ENCODE measurements at places on chromosomes 4 and X. TPM values are rescaled to one million over a fixed set of nuclear protein-coding genes. Genes with fewer than 3 reads are reported as not detected.
A peak's percentile ranks its signal among the peaks of the same experiment; 100 is the strongest.

GRCh38 chr4:35511851-35512250 lies 732.5 kb downstream of the ARAP2 start:
- no peak for DNase-seq
- H3K4me3 ChIP-seq: no peak overlapping the region
- no peak overlapping the region for H3K27ac ChIP-seq
- no peaks in the 10 kb centered on the region for H3K4me1 ChIP-seq
- no peaks in the 10 kb centered on the region for H3K27me3 ChIP-seq
- no peaks in the 10 kb centered on the region for H3K36me3 ChIP-seq

The SLC25A53 gene
- total RNA-seq: 14.7 TPM

The NUDT10 gene
- total RNA-seq: 8.0 TPM

DNA sequence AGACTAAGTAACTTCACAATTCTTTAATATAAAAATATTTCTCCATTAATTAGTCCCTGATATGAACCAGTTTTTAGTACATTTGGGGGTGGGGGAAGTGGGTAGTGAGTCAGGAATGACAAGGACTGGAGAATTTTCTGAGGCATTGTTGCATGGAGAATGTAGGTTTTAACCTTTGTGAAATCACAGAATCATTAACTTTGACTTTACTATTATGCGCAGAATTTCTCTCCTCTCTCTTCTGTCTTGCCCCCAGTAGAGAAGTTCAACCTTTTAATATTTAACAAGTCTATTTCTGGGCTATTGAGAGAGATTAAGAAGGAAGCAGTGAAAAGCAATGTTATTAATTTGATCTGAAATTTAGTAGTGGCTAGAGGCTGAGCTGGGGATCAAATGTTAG lies 597.0 kb downstream of the PCDH18 start:
- no peaks in the 10 kb centered on the region for H3K4me1 ChIP-seq
- H3K27ac ChIP-seq: no peak overlapping the region
- H3K36me3 ChIP-seq: no peaks in the 10 kb centered on the region
- H3K27me3 ChIP-seq: no peaks in the 10 kb centered on the region
- no peak overlapping the region for H3K4me3 ChIP-seq

DNA sequence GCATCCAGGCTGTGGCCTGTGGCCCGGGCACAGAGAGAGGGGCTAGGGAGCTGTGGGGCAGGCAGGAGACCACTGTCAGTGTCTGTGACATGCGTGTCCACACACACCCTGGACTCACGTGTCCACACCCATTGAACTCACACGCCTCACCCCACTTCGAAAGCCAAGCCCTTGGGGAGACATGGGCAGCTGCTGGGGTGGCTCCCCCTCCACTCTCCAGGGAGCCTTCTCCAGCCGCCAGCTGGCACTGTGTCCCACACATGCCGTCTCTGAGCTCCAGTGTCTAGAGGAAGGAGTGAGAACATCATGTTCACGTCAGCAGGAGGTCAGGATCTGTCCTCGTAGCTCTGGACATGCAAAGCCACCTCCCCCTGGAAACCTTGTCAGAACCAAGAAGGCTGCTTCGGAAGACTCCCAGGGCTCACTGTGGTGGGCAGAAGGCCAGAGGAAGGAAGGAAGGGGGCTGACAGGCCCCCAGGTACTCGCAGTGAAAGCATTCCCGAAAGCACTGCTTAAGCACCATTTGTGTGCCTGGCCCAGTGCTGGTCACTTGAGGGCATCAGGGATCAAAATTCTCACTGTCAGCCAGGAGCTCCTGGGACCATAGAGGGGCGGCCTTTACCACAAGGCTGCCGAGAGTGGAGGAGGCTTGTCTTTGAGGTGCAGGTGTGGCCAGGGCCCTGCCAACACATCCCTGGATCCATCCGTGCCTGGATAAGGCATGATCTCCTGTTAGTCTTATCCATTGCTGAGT lies 61.4 kb downstream of the HTRA3 start:
- no peaks in the 10 kb centered on the region for H3K27me3 ChIP-seq
- H3K4me3 ChIP-seq: no peak overlapping the region
- peak; percentile 81 for DNase-seq
- H3K36me3 ChIP-seq: no peaks in the 10 kb centered on the region
- H3K4me1 ChIP-seq: peaks cover 12% of the 10 kb centered on the region

DNA sequence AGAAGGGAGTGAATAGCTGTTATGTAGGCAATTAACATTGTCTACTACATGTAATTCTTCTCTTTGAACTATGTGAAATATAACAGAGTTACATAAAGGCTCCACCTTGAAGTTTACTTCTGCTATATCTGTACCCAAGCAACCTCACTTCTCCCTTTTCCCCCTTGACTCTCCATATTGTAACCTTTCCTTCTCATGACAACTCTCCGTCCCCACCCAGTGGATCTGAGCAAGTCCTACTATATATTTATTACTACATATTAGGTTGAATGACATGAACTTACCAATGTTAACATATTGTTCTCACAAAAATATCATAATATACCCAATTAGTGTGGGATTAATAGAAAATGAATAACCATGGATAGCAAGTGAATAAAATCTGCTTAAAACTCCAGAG lies 93.2 kb upstream of the ATP8A1 start:
- H3K27me3 ChIP-seq: no peaks in the 10 kb centered on the region
- H3K27ac ChIP-seq: no peak overlapping the region
- no peaks in the 10 kb centered on the region for H3K4me1 ChIP-seq
- no peak overlapping the region for H3K4me3 ChIP-seq
- no peak for DNase-seq

- H3K27ac ChIP-seq: no peak overlapping the region
- H3K4me1 ChIP-seq: no peaks in the 10 kb centered on the region
- H3K4me3 ChIP-seq: no peak overlapping the region
- no peaks in the 10 kb centered on the region for H3K36me3 ChIP-seq
Measured at GRCh38 chr4:22745234-22745633, 52.5 kb downstream of the GBA3 start.

DNA sequence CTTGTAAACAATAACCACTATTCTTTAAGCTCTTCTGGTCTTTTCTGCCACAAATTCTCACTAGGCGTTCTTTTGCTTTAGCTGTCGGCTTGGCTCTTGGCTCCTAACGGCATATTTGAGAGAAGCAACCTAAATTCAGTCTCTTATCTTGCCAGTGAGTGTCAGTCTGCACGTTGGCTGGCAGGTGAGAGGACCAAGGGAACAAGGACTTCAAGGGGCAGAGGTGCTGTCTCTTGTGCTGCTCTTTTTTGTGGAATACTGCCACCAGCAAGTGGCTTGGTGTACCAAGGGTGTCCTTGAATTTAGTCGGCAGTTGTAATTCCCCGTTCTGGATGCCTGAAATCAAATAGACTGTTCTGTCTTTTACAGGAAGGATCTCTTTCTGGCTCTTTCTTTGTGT lies 77.8 kb upstream of the SLC4A4 start:
- H3K27me3 ChIP-seq: no peaks in the 10 kb centered on the region
- H3K36me3 ChIP-seq: no peaks in the 10 kb centered on the region
- H3K4me3 ChIP-seq: no peak overlapping the region
- H3K27ac ChIP-seq: no peak overlapping the region
- DNase-seq: no peak

DNA sequence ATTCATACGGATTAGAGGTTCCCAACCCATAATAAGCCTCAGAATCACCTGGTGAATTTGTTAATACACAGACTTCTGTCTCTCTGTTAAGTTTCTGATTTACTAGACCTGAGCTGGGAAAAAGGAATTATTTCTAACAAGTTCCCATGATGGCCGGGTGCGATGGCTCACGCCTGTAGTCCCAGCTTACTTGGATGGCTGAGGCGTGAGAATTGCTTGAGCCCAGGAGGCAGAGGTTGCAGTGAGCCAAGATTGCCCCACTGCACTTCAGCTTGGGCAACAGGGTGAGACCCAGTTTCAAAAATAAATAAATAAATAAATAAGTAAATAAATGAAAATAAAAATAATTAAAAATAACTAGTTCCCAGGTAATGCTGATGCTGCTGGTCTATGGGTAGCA lies 412.3 kb downstream of the GALNTL6 start:
- no peaks in the 10 kb centered on the region for H3K36me3 ChIP-seq
- H3K4me1 ChIP-seq: no peaks in the 10 kb centered on the region
- no peaks in the 10 kb centered on the region for H3K27me3 ChIP-seq

Measured in sigmoid colon (tissue), 7 donors.